Bone marrow (tissue), 2 donors: ENCODE measurements at places on chromosomes 7 and 10.

DNA sequence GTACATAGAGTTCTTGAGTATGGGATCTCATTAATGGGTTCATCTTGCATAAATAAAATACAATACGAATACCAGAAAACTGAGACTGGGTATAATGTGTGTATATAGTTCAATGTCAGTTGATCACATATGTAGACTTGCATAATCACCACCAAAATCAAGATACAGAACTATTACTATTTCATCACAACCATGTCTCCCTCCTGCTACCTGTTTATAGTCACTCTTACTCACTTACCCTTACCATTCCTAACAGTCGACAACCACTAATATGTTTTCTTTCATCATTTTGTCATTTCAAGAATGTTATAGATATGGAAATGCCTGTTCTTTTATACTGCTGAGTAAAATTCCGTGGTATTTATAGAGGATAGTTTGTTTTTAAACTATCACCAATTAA, 416.1 kb upstream of the CNTNAP2 start:
- no peak for DNase-seq

GRCh38 chr10:29600821-29601220, 34.0 kb downstream of the SVIL start:
- DNase-seq: no peak

DNA sequence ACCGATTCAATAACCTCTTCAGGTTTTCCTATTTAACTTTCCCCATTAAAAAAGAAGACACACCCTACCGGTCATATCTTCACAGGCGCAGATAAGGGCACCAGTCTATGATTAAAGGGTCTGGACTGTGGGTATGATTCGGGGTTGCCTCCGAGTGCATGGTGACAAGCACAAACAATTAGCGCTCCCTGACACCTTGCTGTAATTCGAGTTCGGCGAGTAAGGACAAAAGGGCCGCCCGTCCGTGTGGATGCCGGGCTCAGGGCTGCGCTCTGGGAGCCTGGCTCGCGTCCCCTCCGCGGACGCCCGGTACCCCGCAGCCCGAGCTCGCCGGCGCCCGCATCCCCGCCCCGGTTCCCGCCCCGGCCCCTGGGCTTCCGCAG, 111.9 kb upstream of the RHEB start:
- no peak for DNase-seq

DNA sequence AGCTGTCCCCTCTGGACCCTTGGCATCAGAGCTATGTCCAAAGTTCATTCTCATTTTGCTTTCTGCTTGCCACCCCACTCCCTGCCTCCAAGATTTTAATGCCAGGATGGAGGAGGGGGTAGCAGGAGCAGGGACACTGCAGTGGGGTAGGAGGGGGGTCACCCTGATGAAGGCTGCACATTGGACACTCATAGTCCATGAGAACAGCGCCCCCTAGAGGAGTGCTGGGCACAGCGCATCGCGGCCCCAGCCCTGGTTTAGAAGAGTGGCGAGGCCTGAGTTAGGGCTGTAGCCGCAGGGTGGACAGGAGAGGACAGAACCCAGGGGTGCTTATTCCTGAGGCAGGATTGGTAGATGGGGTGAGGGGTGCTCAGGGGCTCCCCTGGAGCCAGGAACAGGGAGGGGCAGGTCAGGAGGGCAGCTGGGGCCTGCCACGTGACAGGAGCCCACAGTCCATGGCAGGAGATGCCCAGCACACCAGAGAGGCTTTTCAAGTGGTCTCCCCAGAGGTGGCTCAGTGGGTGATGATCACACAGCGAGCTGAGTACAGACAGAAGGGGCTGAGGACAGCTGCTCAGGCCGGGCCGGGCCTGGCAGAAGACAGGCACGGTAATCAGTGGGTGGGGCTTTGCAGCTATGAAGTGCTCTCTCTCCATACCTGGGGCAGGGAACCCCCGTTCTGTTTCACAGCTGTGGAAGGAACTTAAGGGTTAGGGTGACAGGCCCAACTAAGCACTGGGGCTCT, 71.4 kb downstream of the NEURL1 start:
- no peak for DNase-seq

GRCh38 chr10:87826653-87827052, 8.6 kb upstream of the ATAD1 start:
- DNase-seq: no peak

DNA sequence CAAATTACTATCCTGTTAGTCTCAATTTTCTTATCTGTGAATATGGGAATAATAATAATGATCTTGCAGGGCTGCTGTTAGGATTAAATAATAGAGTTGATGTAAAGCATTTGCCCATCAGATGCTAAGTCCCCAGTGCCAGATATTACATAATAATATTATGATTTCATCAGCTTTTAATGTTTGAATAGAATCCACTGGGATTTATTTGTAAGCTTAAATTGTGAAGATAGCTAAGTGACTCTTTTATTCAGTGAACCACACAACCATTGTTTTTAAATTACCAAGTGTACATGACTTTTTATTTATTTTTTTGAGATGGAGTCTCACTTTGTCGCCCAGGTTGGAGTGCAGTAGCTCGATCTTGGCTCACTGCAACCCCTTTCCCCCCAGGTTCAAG, 510.3 kb upstream of the DPP6 start:
- DNase-seq: no peak
